ENCODE measurements at places on chromosomes 6 and 20. TPM values are rescaled to one million over a fixed set of nuclear protein-coding genes. Genes with fewer than 3 reads are reported as not detected.

MDFI gene
- not detected for total RNA-seq

GPX6 gene
- not detected for total RNA-seq

DNA sequence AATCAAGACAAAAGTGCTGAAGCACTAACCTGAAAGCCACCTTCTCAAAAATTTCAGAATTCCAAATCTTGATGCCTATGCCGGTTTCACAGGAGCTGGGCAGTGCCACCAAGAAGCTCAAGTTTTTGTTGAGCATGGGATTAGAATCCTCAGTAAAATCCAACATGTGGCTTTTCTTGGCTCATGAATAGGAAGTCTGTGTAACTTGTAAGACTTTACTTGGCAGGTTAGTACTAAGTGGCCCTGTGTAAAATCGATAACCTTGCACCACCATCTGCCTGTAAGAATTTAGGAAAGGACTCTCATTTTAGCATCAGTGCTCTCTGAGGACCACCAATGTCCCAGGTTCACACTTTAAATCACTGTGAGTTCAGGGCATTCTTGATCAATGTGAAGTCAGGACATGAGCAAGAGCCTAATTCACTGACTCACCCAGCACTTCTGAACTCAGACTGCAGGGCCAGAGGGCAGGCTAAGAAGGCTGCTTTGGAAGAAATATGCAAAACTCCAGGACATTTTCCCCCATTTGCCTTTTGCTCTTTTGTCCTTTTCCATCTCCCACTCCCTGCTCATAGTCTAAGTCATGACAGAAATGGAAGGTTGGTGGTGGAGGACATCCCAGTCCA lies 113.2 kb downstream of the EDN1 start:
- no peak for DNase-seq

- no peak for DNase-seq
Measured at GRCh38 chr6:116528133-116528532, 16.7 kb downstream of the CALHM5 start.

- no peak for DNase-seq
Measured at GRCh38 chr6:118869350-118869749, 24.6 kb upstream of the ASF1A start.

DNA sequence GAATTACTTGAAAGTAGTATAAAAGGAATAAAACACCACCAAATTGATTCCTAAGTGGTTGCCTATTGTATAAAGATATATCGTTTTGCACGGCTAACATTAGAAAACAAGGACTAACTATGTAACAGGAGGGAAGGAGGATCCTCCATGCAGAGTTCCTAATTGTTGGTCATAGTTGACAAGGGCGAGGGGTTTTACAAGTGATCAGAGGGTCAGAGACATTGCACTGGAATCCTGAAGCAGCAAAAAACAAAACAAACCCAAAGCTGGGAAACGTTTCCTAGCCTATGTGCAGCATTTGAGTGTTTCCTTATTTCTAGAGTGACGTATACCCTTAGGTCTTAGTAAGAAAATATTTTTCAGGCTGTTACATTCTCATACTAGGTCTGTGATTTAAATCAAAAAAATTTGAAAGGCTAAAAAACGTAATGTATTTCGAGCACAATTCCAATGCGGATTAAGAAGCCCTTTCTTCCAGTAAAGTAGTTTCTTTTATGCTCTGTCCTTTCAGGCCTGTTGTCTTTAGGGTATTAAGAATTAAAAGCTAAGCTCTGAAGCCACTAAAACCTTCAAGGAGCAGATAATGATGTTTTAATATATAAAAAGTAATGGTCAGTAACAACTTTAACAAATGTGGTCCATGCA lies 373.8 kb upstream of the MMS22L start:
- DNase-seq: no peak

GRCh38 chr20:59600472-59600871 lies 3.9 kb upstream of the PHACTR3 start:
- no peak for DNase-seq

- DNase-seq: no peak
Measured at GRCh38 chr6:21781128-21781527, 187.6 kb downstream of the SOX4 start.

DNA sequence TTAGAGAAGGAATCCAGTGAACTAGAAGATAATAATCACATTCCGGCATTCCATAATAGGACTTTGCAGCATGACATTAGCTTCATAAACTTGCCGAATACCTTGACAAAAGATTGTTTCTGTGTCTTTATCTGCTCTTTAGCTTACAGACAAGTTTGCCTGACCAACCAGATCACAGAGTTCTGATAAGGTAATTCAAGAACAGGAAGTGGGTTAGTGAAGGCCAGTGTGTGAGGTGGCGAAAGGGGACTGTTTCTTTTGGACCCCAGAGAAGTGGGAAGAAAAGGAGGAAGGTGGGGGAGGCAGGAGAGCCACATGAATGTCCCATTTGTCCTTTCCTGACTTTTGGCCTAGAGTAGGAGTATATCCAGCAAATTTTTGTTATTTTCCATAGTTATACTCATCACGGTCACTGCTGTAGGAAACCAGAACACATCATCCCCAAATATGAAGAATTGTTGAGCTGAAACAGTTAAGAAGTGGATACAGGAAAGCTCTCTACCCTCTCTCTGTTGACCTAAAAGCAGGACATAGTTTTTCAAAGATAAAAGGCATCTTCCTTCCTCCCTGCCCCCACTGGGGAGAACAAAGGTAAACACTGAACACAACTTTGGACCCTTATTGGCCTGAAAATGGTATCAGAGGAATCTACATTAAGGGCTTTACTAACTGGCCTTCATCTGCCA lies 72.4 kb upstream of the TNFAIP3 start:
- no peak for DNase-seq

GRCh38 chr20:62219992-62220665 lies at the start of gene HRH3:
Gene HRH3 (minus strand): TSS chr20:62220278. CDS start chr20:62219970, 308 bp downstream.
- DNase-seq: peak; percentile 38

GRCh38 chr6:165858586-165858985 lies 195.5 kb upstream of the PDE10A start:
- no peak for DNase-seq

DNA sequence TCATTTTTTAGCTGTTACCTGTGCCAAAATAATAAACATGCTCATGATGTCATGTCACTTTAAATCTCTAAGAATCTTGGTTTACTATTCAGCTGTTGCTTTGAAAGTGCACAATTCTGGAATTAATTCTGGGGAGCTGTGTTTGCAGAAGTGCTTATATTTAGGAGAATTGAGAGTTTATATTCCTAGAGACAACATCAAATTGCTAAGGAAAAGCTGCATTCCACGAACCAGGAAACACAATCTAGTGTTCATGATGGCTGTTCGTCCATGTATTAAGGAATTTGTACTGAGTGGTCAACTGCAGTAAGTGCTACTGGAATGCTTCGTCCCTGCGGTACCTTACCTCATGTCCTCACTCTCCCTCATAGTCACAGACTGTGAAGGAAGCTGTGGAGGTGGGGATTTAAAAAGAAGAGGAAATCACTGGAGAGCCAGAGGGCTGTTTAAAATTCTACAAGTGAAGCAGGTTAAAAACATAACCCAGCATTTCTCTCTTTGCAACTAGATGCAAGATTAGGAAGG lies 161.0 kb downstream of the TRMT11 start:
- DNase-seq: no peak

- DNase-seq: no peak
Measured at GRCh38 chr6:142929751-142930358, 15.1 kb downstream of the HIVEP2 start.

- DNase-seq: no peak
Measured at GRCh38 chr6:25488156-25488555, 163.9 kb upstream of the SCGN start.
